ENCODE measurements at places on chromosomes 5 and 9.

GRCh38 chr5:56072863-56073766 is 78.4 kb upstream of the IL6ST start:
- DNase-seq, result no peak

DNA sequence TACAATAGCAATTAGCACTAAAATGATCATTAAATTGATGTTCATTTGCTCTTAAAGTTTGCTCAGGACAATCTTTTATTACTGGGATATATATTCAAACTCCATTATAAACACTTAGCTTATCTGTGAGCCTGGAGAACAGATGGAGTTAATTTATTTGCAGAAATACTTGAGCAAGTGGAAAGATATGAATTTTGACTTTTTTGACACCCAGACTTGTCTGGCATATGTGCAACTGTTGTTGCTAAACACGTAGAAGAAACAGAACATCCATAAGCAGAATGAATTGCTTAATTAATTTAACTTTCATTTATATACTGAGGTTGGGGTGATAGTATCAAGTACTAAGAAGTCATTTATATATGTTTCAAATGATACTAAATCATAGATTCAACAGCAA is 820.7 kb upstream of the TYRP1 start:
- no peak for DNase-seq

- no peak for DNase-seq
These were observed 262.8 kb downstream of the RFX3 start for GRCh38 chr9:3262826-3263529.

- DNase-seq, result no peak
These were observed 130.8 kb upstream of the FAM120A start for GRCh38 chr9:93320591-93321219.

DNA sequence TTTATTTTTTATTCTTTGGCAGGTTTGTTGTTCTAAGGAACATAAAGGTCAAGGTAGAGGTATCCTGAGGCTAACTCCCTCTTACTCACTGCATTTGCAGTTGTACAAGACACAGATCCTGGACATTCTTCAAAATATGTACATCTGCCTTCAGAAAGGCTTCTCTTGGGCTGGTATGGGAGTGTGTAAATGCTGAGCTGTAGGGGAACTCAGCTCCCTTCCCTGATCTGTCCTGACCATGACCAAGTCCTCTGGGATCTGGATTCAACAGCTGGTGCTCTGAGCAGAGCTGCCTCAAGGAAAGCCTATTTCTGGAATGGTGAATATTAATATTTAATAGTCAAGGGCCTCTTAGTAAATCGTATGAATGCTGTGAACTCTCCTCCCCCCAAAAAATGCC is 117.4 kb downstream of the PRKACG start:
- no peak for DNase-seq

- no peak for DNase-seq
These were observed 329 bp downstream of the SYK start for GRCh38 chr9:90801973-90802322.

- no peak for DNase-seq
These were observed 507.4 kb downstream of the RASEF start for GRCh38 chr9:82555431-82556051.

DNA sequence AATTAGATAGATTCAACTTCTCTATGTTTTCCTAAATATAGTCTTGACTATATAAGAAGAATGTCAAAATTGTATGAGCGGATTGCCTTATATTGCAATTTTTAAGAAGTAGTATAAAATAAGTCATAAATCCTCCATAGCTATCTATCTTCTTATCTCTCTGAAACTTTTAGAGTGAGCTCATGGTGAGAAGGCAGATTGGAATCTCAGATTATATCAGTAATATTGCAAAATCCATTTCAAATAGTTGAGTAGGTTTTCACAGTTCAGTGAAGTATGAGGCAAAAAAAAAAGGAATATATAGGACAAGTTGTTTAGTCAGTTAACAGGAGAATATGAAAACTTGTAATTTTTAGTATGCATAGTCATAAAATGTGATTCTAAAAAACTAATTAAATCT is 156.4 kb downstream of the FAM174A start:
- DNase-seq, result no peak

GRCh38 chr5:99317136-99317535 is 388.3 kb upstream of the CHD1 start:
- no peak for DNase-seq

- DNase-seq, result no peak
These were observed 91.2 kb upstream of the PRR16 start for GRCh38 chr5:120372899-120373298.

GRCh38 chr5:161414037-161414436 is 132.5 kb downstream of the GABRB2 start:
- no peak for DNase-seq

DNA sequence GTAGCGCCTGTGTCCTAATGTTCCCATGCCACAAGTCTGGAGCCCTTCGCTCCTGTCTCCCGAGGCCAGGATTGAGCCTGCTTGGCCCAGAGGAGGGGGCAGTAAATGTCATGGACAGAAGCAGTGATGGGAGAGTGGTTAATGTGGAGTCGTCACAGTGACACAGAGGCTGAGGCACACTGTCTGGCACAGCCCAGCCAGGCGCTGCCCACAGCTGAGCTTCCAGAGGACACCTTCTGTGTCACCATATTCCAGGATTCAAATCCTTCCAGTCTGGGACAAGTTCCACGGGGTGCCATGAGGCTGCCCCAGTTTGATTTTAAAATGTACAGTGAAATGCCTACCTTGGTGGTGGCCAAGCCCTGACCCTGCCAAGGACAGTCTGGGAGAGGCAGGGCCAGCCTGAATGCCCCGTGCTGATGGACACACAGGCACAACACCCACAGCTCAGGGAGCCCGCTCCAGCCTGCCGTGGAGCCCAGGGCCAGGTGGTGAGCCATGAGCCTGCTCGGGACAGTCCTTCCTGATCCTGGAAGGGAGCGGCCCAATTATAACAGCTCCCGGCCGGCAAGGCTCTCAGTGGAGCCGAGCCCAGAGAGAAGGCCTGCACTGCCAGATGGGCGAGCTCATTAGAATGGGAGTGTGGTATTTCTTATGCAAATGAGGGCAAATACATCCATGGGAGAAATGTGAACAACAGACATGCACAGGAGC is 99.1 kb upstream of the RUFY1 start:
- no peak for DNase-seq

DNA sequence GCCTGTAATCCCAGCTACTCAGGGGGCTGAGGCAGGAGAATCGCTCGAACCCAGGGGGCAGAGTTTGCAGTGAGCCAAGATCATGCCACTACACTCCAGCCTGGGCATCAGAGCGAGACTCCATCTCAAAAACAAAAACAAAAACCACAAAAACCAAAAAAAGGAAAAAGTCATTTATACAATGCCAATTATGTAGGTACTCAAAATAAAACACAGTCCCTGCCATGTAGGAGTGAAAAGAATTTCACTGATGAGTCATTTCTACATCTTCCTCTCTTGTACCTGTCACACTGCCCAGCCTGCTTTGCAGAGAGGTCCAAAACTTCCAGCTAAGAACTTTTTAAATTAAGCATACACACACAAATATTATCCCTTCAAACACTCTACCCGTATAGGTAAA is 215.8 kb downstream of the EPB41L4A start:
- no peak for DNase-seq

DNA sequence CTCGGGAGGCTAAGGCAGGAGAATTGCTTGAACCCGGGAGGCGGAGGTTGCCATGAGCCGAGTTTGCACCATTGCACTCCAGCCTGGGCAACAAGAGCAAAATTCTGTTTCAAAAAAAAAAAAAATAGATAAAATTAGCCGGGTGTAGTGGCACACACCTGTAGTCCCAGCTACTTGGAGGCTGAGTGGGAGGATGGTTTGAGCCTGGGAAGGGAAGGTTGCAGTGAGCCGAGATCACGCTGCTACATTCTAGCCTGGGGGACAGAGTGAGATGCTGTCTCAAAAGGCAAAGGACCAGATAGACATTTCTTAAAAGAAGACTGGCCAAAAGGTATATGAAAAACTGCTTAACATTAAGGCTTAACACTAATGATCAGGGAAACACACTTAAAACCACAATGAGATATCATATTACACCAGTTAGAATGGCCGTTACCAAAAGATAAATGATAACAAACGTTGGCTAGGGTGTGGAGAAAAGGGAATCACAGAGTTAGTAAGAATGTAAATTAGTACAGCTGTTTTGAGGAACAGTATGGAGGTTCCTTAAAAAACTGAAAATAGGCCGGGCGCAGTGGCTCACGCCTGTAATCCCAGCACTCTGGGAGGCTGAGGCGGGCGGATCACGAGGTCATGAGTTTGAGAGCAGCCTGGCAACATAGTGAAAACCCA is 10.1 kb upstream of the MARVELD2 start:
- DNase-seq, result no peak

GRCh38 chr9:21251190-21251589 is 11.4 kb upstream of the IFNA14 start:
- DNase-seq, result no peak

GRCh38 chr9:6758248-6758497 is 400 bp downstream of the KDM4C start:
- DNase-seq, result no peak

- DNase-seq, result no peak
These were observed 47.5 kb downstream of the UIMC1 start for GRCh38 chr5:176959051-176959450.

DNA sequence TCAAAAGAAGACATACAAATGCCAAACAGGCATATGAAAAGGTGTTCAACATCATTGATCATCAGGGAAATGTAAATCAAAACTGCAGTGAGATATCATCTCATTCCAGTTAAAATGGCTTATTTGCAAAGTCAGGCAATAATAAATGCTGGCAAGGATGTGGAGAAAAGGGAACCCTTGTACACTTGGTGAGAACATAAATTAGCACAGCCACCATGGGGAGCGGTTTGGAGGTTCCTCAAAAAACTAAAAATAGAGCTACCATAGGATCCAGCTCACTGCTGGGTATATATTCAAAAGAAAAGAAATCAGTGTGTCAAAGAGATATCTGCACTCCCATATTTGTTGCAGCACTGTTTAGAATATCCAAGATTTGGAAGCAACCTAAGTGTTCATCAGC is 50.3 kb downstream of the AP3S1 start:
- DNase-seq, result no peak

DNA sequence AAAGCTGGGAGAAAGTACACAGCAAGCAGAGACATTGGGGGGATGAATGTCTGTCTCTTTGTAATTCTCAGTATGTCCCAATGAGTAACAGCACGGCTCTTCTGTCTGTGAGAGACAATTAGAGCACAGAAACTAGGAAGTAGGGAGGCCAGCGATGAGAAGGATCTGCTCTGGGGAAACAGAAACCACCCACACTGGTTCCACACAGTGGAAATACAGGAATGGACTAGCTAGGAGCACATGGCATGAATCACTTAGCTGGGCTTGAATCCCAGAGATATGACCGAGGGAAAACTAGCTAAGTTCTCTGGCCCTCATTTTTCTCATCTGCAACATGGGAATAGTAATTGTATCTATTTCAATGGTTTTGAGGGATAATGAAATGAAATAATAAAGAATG is 895.9 kb downstream of the TLE4 start:
- DNase-seq, result no peak

DNA sequence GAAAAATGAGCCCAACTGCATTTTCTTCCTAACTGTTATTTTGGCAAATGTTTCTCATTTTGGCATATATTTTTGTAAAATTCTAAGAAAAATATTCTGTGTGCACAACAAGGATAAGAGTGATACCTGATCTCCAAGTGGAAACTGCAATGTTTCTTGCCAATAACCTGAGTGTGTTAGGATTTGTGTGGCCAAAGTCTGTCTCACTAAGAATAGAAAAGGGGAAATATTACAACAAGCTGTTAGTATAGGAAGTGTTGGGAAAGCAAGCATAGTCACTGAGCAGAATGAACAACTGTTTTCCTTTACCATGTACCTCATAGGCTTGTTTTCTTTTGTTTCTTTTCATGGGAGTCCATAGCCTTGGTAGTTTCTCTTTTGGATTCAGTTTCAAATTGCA is 624.2 kb downstream of the MTRR start:
- DNase-seq, result no peak

GRCh38 chr5:32499261-32499660 is 54.7 kb upstream of the ZFR start:
- DNase-seq, result no peak

DNA sequence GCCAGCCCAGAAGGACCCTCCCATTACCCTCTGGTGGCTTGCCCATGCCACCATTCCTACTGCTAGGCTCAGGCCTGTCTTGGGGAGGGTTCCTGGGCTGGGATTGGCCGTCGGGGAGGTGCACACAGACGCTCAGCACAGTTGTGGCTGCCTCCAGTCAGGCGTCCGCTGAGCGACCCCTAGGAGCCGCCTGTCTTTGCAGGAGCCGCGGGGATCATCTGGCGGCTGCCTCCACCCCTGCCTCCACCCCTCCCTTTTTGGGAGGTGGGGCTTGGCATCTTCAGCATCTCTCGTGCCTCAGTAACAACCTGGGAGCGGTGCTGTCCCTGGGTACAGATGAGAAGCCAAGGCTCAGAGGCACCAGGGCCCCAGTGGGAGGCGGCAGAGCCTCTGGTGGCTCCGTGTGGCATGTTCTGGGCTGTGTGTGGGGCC is 39.6 kb downstream of the RXRA start:
- DNase-seq, result no peak

- no peak for DNase-seq
These were observed 281.7 kb downstream of the CCDC171 start for GRCh38 chr9:15834541-15834940.

DNA sequence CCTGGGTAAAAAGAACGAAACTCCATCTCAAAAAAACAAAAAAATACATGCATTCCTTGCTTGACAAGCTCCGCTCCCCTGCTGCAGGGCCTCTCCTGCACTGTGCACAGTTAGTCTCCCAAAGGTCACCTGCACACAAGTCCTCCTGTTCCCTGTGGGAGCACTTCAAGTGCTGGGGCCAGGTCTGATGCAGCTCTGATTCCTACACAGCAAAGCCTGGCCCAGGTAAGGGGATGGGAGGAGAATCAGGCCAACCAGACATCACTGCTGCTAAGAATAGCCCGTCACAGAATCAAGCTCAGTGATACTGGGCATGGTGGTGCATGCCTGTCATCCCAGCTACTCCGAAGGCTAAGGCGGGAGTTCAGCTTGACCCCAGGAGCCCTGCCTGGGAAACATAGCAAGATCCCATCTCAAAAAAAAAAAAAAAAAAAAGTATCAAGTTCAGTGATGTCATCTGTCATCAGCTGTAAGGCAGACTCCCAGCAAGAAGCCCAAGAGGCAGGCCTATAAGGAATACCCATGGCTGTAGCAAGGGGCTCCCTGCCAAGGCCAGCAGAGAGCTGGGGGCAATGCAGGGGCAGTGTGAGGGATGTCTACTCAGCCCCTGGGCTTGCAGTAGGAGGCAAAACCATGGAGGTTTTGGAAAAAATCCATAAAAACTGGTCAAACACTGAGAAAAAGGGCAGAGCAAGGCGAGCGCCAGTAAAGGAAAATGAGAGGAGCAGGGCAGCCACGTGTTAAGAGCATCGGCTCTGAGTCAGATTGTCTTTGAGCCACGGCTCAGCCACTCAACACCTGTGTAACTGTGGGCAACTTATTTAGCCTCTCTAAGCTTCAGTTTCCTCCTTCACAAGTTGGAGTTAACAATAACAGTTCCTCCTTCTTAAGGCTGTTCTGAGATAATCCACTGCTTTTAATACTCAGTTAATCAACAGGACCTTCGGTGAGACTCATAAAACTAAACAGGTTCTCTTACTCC is 3.2 kb downstream of the TPM2 start:
- DNase-seq, result no peak

- DNase-seq, result no peak
These were observed 44.4 kb upstream of the NEK6 start for GRCh38 chr9:124213396-124213795.

- DNase-seq, result no peak
These were observed 9.2 kb downstream of the LHX2 start for GRCh38 chr9:124020520-124021384.

Measured in activated CD8-positive, alpha-beta memory T cell treated with anti-CD3 and anti-CD28 coated beads for 4 hours (primary cell).